ENCODE measurements at places on chromosomes 4 and X. TPM values are rescaled to one million over a fixed set of nuclear protein-coding genes. Genes with fewer than 3 reads are reported as not detected.

Gene TSR2
- 28.8 TPM for polyA plus RNA-seq

Gene CLGN
- 1.1 TPM for polyA plus RNA-seq

Gene TEC
- polyA plus RNA-seq, result 5.0 TPM

Gene MED12
- 14.0 TPM for polyA plus RNA-seq

Gene PFKFB1
- polyA plus RNA-seq, result 0.11 TPM

Gene GAGE12H
- polyA plus RNA-seq, result not detected

Gene ASB9
- 0.88 TPM for polyA plus RNA-seq
